CD4-positive, alpha-beta T cell treated with Interleukin-17A for 4 hours (primary cell): ENCODE measurements at places on chromosomes 13 and 19.

- no peak for DNase-seq
These were observed 75.2 kb upstream of the MRI1 start for GRCh38 chr19:13689085-13689484.

DNA sequence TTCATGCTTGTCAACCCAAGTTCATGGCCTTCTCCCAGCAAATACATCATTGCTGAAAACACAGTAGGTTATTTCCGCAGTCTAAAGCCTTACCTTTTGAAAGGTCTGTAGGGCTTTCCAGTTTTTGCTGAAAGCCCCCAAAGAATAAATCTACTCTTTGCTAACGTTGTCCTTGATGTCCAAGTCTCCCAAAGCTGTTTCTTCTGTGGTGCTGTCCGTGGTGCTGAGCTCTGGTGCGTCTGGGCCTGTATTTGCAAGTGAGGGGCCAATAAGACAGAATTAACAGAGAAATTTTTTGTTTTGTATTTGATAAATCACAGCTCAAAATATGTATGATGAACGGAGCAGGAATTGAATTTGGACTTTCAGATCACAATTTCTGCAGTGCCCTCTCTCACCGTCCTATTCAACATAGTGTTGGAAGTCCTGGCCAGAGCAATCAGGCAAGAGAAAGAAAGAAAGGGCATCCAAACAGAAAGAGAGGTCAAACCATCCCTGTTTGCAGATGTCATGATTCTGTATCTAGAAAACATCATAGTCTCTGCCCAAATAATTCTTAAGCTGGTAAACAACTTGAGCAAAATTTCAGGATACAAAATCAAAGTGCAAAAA, 9.8 kb upstream of the LGALS16 start:
- DNase-seq = no peak

- DNase-seq = no peak
These were observed 236.3 kb downstream of the COL4A1 start for GRCh38 chr13:110070511-110071120.

GRCh38 chr13:112104881-112105234, 37.9 kb downstream of the SOX1 start:
- no peak for DNase-seq

GRCh38 chr19:27909185-27909840, 1303.6 kb downstream of the UQCRFS1 start:
- DNase-seq = no peak

DNA sequence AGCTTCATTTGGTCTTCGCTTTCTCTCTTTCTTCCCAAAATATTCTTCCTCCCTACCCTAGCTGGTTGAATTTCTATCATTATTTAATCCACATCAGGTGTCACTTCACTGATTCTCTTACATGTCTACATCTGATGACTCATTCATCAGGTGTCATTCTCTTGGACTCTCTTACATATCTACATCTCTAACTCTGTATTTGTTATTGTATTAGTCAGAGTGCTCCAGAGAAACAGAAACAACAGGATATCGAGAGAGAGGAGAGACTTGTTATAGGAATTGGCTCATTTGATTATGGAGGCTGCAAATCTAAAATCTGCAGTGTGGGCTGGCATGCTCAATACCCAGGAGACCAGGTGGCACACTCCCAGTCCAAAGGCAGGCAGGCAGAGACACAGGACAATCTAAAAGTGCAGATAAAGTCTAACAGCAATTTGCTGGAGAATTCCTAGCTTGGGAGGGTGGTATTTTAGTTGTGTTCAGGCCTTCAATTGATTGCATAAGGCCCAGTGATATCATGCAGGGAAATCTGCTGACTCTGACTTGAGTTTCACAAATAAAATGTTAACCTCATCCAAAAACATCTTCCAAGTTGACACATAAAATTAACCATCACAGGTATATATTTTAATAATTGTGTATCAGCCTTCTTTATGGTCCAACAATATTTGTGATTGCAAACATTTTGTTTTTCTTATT, 541.4 kb upstream of the SLITRK5 start:
- no peak for DNase-seq

GRCh38 chr19:34241513-34242337, 12.6 kb upstream of the GARRE1 start:
- peak; percentile 29 for DNase-seq

GRCh38 chr13:59790626-59791025, 373.1 kb downstream of the DIAPH3 start:
- DNase-seq = no peak

DNA sequence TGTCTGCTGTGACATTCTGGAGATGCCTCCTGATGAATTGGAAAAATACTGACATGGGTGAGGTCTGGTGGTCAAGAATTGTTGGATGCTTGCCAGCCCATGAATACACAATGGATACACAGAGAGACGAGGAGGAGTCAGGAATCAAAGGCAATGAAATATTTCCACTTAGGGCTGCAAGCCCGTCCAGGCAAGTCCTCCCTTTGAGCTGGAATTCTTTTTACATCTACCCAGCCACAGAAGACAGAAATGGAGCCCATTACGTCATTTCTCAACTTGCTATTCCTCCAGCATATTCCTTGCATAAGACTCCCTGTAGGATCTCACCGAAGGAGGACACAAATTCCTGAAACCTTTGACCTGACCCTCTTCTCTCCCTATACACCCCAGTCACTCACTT, 15.7 kb upstream of the IGFL4 start:
- DNase-seq = no peak

DNA sequence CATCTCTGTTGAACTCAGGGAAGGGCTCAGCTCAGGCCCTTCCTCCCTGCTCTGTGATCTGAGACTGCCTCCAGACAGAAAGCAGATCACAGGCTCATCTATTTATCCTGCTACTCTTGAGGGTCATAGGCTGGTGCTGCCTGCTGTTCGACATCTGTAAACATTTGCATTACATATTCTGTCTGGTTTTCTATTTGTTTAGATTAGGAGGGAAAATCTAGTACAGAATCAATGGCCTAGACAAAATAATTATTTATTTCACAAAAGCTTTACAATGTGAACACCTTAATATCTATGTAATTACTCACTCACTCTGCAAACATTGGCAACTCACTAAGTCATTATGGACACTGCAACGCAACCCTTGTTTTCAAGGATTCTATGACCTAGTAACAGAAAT, 43.0 kb downstream of the CEP89 start:
- DNase-seq = no peak

DNA sequence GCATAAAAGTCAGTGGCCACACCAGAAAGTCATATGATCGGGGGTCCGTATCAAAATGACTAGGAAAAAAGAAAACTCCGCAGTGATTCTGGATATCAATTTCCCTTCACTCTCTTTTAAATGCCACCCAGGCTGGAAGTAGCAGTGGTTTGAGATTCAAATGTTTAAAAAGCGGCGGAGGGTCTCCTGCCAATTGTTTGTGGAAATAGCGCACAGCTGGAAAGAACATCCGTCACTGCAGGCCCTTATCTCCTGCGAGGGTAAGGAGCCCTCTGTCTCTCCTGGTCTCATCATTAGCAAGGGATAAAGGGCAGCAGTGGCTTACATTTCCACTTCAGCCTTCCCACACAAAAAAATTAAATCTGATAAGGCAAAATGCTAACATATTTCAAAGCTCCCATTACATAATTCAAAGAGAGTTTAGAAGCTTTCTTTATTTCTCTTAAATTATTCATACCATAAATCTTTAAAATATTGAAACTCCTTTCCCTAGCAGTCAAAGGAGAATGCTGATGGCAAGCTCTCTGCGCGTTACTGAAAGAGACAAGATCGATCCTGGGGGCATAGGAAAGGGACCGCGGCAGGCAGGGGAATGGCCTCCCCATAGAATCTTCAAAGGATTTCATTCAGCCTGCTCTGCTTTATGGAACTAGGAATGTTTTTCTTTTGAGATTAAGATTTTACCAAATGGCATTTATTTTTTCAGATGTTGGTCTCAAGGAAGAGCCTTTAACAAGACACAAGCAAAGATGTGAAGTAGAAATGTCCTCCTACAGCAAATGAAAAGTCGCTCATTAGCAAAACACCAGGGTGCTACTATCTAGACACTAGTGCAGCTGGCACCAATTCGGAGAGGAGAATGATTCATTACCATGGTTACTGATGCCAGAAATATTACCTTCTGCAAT, 35.0 kb downstream of the AMER2 start:
- no peak for DNase-seq

DNA sequence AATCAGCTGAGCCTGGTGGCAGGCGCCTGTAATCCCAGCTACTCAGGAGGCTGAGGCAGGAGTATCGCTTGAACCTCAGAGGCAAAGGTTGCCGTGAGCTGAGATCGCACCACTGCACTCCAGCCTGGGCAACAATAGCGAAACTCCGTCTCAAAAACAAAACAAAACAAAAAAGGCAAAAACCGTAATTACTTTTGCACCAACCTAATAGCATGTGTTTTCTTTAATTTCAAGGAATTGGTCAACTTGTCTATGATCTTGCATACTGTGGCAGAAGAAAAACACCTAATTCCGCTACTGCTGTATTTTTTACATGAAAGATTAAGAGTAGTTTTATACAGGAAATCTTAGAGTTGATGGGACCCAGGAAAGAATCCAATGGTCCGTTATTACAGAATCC, 241.2 kb downstream of the COL4A1 start:
- DNase-seq = no peak

DNA sequence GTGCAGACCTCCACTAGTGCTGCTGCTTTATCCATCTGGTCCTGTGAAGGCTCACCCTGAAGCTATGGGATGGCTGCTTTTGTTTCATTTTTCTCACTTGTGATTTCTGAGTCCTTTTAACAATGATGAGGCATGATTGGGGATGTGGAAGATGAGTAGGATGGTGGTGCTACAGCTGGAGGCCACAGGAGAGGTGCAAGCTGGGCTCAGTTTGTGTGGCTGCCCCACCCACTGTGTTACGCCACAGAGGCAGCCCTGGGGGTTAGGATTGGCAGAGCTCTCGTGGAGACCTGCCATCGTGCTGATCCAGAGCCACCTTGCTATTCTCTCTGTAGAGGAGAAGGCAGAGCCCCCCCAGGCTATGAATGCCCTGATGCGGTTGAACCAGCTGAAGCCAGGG, 19.6 kb upstream of the QTRT1 start:
- DNase-seq = no peak

DNA sequence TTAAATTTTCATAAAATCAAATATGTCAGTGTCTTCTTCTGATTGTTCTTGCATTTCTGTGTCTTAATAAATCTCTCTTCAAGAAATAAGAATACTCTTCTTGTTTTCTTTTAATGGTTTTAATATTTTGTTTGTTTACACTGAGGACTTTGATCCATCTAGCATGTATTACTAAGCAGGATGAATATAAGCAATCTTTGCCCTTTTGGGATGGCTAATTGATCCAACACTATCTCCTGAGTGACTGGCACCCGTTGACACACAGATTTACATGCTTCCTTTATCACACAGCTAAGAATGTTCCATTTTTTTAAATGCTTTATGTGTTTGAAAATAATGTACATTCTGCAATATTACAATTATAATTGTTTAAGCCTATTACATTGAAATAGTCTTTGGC, 134.5 kb downstream of the TBC1D4 start:
- no peak for DNase-seq

DNA sequence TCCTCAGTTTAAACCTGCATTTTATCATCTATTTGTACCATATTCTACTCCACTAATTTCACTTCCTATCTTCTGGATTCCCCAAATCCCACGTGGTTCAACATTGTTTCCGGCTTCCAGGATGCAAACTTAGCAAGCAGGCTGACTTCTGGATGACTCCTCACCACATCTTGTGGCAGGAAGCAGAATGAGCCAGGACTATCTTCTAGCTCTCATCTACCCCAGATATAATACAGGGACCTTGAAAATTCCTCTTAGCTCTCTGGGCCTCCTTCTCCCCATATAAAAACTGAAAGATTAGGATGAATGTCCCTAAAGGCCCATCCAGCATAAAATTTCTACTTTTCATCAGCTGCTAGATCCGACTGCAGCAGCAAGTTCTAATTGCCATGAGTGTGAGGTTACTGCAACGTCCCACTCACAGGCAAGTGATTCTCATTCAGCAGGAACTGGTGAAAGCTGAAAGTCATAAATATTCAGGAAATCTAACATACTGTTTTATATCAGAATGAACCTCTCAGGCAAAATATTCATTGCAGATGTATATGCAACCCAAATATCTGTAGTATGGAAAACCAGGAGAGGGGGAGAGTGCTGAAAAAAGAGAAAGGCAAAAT, 93.4 kb downstream of the KCTD12 start:
- no peak for DNase-seq

- no peak for DNase-seq
These were observed 18.9 kb downstream of the CEACAM3 start for GRCh38 chr19:41815301-41815700.

GRCh38 chr13:100269837-100270236, 180.9 kb downstream of the PCCA start:
- no peak for DNase-seq
